ENCODE measurements at places on chromosomes 7 and 10.
A peak's percentile ranks its signal among the peaks of the same experiment; 100 is the strongest.

GRCh38 chr7:157816086-157816485 is 479.3 kb downstream of the DNAJB6 start:
- DNase-seq = no peak

DNA sequence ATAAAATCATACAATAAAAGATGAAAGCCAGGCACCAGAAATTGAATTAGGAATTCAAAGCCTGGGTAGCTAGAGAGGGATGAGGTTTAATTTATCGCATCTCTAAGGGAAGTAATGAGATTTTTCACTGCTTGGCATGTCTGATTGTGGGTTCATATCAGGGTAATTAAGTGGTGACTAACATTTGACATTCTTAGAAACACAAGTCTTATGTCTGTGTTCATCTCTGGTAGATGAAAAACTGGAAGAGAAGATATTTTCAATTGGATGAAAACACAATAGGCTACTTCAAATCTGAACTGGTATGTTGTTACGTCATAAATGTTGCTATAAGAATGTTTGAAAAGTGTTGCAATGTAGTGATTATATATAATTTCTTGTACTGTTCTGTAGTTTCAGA is 36.8 kb upstream of the ARMS2 start:
- no peak for DNase-seq

- no peak for DNase-seq
Measured at GRCh38 chr7:24956021-24956420, 24.0 kb downstream of the OSBPL3 start.

GRCh38 chr7:133854739-133855138 is 272.4 kb upstream of the LRGUK start:
- DNase-seq = no peak

DNA sequence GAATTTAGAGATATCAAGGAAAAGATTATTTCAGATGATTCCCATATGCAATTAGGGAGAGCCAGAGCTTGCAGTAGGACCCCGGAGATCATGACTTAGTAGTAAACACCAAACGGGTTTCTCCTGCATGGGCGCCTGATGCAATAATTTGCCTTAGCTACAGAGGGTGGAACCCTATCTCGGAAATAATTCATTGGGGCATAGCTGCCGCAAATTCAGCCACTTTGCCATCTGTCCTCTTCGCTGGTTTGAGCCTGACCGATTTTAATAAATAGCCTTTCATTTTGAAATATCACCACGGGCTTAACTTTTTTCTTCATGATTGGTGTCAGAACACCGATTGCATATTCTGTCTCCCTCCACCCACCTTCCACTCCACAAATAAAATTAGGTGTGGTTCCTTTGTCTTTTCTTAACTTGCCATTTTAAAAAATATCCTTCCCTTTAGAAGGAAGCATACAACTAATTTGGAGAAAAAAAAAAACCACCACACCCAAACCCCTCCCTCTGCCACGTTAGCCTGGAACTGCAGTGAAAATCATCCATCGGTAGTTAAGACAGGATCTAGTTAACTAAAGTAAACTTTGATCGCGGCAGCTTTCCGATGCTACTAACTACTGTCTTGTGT is 1.4 kb downstream of the GARS1 start:
- no peak for DNase-seq

- DNase-seq = no peak
Measured at GRCh38 chr7:155795401-155795800, 16.9 kb downstream of the SHH start.

- no peak for DNase-seq
Measured at GRCh38 chr7:16431646-16432424, 10.5 kb upstream of the CRPPA start.

- DNase-seq = no peak
Measured at GRCh38 chr10:63494951-63495350, 26.2 kb upstream of the REEP3 start.

DNA sequence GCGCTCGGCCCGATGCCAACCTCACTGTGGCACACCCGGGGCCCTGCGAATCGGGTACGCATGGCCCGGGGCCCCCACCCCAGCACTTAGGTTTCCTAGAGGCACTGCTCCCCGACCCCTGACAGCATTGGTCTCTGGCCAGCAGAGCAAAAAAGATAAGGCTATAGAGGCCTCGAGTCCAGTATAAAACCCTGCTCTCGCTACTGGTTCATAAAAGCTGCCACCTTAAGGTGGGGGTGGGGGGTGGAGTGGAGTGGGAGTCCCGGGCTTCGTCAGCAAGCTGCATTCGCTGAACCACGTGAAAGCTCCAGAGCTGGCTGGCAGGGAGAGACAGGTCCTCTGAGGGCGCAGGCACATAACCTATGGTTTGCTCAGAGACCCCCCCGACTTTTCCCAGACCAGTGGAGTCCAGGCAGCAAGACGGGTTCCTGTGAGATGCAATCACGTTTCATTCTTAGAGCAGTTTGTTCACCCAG is 1.3 kb downstream of the KAZALD1 start:
- DNase-seq = no peak

- DNase-seq = no peak
Measured at GRCh38 chr7:15594461-15594860, 32.6 kb upstream of the AGMO start.

DNA sequence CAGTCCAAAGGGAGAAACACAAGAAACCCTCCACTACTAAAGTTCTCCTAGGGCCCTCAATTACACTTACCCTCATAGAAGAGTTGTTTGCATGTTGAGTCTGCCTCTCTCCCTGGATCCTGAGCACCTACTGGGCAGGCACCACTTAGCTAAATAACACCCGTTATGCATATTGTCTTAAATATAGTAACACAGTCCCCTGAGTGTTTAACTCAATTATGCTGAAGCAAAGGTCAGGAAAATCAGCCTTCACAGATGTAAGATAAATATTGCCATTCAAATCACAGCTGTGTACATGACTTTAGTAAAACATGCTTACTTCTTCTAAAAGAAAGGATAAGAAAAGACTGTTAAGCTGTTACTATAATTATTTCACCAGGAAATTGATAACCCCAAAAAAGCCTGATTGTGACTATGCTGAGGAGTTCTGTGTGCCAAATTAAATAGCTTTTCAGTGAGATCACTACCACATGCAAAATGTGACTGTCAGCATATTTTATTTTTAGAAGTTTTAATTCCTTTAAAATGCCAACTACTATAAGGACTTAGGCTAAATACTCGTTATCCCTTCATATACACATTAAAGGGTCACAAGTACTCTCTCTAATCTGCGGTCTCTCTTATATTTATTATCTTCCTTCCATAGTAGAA is 733.9 kb upstream of the PHF14 start:
- no peak for DNase-seq

- no peak for DNase-seq
Measured at GRCh38 chr10:16562891-16563290, 41.2 kb upstream of the C1QL3 start.

- no peak for DNase-seq
Measured at GRCh38 chr10:110548002-110548401, 19.5 kb upstream of the SMC3 start.

DNA sequence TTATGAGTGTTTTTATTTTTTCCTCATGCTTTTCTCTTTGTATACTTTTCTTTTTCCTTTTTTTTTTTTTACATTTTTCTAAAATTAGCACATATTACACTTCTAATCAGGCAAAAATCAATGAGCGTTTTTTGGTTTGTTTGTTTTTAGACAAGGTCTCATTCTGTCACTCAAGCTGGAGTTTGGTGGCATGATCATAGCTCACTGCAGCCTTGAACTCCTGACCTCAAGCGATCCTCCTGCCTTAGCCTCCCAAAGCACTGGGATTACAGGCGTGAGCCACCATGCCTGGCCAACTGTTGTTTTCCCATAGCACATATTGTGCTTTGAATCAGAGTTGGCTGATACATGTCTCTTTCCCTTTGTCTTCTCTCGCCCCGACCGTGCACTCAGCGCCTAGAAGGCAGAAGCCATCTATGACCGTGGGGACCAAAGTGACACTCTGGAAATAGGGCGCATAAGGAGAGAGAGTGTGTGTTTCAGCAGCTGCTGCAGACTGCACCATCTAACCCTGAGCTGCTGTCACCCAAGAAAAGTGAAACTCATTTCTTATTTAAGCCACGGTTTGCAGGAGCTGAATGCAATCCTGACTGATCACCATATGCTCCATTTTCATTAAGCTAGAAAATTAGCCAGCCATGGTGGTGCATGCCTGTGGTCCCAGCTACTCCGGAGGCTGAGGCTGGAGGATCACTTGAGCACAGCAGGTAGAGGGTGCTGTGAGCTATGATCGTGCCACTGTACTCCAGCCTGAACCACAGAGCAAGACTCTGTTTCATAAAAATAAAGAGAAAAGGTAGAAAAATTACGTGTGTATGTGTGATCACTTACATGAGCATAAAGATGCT is 41.4 kb upstream of the GTF2I start:
- DNase-seq = no peak

DNA sequence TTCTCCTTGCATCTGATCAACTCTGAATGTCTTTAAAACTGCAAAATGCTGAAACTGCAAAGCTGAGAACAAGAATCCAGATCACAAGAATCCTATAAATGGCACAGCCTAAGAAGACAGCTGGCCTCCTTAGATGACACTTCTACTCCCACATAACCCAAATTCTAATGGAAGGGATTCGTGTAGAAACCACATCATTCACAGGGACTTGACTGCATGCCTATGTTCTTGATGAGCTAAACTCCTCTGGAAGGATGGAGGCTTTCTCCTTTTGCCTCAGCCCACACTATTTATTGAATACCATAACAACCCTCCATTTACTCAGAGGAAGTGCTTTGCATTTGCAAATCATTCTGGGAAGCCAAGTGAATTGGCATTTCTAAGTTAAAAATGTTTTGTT is 252.5 kb upstream of the VWC2 start:
- no peak for DNase-seq

- DNase-seq = no peak
Measured at GRCh38 chr7:114519240-114519639, 104.6 kb downstream of the FOXP2 start.

- no peak for DNase-seq
Measured at GRCh38 chr10:7421526-7421925, 10.7 kb upstream of the SFMBT2 start.

DNA sequence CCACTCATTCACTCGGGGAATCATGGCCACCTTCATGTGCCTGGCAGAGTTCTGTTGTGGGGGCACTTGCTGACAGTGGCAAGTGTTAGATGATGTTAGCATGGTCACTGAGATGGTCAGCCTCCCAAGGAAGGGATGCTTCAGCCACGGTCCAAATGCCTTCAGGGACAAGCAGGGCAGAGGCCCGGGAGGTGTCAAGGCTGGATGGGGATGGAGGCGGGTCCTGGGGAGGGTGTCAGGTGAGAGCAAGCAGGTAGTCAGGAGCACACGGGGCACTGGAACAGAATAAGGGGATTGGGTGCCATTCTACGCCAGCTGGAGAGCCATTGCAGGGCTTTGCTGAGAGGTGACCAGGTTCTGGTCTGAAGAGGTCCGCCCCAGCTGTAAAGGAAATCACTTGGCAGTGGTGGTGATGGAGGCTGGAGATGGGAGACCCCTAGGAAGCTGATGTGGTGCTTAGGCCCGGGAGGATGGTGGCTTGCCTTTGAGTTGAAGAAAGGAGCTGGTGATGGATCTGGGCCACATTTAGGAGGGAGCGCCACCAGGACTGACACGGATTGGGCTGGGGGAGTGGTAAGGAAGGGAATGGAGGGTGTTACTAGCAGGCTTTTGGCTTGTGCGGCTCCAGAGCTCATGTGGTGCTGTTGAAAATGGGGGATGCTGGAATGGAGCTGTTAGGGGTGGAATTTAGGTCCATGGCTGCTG is 24.1 kb downstream of the AGAP3 start:
- DNase-seq = no peak

DNA sequence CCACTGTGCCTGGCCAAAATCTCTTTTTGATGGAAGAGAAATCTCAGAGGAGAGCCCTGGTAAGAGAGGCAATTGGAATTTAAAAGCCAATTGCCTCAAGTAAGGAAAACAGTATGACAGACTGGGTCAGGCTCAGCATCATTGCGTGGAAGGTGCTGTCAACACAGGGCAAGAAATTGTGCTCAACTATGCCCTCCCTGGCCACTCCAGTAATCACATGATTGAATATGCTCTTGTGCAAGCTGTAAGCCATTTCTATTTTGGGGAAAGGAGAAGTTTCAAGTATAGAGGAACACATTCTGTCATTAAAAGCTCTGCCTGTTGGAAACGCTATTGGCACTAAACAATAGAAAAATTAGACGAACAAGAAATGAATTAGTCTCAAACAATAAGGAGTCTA is 1127.7 kb downstream of the REEP3 start:
- DNase-seq = no peak

- DNase-seq = no peak
Measured at GRCh38 chr10:93378997-93379730, 103.0 kb downstream of the MYOF start.

GRCh38 chr7:30202671-30203070 is 67.9 kb downstream of the MTURN start:
- DNase-seq = no peak

DNA sequence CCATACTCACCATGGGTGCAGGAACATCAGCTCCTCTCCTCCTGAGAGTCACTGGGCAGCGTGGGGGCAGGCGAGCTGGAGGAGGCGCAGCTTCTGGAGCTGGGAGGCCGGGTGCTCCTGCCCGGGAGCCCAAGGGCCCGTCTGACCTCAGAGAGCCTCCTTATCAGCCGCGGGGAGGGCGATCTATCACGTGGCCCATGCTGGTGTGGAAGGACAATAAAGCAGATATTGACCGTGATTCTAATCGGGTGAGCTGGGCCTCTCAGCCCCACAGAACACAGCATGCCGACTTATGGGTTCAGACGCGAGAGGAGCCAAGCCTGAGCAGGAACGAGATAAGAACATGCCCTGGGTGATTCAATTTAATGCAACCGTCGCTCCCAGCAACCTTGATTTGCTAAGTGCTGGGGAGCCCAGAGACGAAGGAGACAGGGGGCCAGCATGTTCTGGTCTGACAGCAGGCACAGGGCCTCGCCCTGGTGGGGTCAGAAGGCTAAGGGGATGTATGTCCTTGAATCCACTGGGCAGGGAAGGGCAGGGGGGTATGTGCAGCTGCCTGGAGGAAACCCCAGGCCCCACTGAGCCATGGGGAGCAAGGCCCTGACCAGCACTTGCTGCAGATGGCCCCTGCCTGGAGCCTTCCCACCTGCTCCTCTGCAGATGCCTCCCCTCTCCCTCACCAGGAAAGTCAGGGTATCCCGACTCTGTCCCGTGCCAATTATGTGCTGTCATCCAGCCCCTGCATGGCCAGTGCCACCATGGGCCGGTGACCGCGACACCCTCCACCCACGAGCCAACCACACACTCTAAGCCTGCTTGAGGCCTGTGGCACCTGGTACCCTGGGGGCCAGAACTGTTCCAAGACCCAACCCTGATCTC is 95.3 kb upstream of the RET start:
- DNase-seq = no peak

- DNase-seq = no peak
Measured at GRCh38 chr10:128915630-128916029, 551.4 kb upstream of the MGMT start.

DNA sequence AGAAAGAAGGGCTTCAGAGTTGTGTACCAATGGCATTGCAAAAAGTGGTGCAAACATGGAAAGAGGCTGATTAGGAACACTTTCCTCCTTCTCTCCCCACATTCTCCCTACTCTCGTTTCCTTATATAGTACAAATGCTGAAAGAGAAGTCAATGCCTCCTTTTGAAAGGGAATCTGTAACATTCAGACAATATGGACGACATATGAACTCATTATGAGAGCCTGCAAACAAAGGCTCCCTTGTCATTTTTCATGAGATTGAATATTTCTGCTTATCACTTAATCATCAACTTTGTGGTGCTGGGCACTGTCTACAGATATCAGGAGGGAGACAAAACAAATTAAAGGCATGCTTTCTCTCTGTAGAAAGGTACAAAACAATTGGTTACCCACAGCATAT is 437.1 kb upstream of the PHF14 start:
- no peak for DNase-seq

GRCh38 chr10:86688398-86688921 is 20.1 kb downstream of the LDB3 start:
- DNase-seq = peak; percentile 15

GRCh38 chr7:89772276-89772675 is 382.0 kb upstream of the STEAP1 start:
- DNase-seq = no peak

Data from stimulated activated CD4-positive, alpha-beta T cell treated with anti-CD3 and anti-CD28 coated beads, Interleukin-15, amount 100 ng/mL, for 1 hour (primary cell).